ENCODE measurements at places on chromosomes 16 and 17.
A peak's percentile ranks its signal among the peaks of the same experiment; 100 is the strongest.

- no peak for DNase-seq
Measured at GRCh38 chr16:15865742-15866141, 8.9 kb upstream of the MYH11 start.

GRCh38 chr16:75250809-75251279, 580 bp downstream of the BCAR1 start:
- DNase-seq, result no peak

- no peak for DNase-seq
Measured at GRCh38 chr16:4087990-4088577, 28.2 kb downstream of the ADCY9 start.

DNA sequence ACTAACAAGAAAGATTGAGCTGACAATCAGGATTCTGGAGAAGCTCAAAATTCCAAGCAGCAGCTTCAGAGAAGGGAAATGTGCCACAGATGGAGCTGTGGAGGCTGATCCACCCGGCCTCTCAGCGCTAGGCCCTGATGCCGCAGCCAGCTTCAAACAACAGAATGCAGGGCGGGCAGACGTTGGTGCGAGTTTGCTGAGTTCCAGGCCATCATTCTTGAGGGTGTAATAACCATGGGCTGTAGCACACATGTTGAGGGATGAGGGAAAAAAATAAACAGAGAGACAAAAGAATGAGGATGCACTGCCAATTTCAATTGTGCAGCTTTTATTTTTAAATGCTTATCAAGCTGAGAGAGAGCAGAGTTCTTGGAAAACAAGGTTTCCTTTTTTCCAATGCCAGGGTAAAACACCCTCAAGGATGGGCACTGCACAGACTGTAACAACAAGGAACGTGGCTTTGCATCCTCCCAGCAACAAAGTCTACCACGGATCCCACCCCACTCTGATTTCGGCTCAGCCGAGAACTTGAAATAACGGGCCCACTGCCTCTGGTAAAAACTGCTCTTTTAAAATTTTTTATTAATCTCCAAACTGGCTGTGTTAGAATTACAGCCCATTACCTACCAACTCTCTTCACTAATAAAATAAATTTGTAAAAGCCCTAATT, 90.2 kb downstream of the SMG6 start:
- no peak for DNase-seq

- no peak for DNase-seq
Measured at GRCh38 chr16:27066668-27067537, at the start of gene C16orf82. Gene C16orf82, plus strand, starts transcription at chr16:27066927.

DNA sequence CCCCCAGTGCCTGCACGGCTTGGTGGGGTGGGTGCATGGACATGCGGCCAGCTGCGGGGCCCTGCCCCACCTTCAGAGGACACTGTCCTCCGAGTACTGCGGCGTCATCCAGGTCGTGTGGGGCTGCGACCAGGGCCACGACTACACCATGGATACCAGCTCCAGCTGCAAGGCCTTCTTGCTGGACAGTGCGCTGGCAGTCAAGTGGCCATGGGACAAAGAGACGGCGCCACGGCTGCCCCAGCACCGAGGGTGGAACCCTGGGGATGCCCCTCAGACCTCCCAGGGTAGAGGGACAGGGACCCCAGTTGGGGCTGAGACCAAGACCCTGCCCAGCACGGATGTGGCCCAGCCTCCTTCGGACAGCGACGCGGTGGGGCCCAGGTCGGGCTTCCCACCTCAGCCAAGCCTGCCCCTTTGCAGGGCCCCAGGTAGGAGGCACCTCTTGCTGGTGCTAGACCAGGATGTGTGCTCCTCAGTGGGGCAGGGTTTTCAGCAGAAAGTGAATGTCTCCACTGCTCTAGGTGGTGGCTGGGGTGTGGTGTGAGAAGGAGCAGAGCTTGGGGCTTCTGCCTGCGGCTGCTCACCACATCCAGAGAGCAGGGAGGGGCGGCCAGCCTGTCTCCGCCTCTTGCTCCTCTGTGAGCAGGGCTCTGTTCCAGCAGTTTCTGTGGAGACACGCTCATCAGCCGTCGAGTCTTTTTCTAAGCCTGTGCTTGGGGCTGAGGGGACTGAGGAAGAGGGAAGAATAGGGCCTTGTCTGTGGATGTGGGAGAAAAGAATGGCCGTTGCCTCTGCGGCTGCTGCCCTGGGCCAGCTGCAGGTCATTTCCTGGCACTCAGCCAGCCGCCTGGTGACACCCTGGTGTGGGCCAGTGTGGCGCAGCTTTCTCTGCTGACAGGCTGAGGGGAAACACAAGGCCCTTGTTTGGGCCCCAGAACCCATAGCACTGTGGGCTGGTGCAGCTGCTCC, 2.2 kb downstream of the ZNF276 start:
- DNase-seq, result no peak

GRCh38 chr17:44830359-44831288, 537 bp upstream of the GJC1 start:
- peak; percentile 8 for DNase-seq

GRCh38 chr17:1604831-1605528, 23.7 kb downstream of the SLC43A2 start:
- DNase-seq, result no peak

GRCh38 chr17:63626551-63627180, 4.4 kb downstream of the MAP3K3 start:
- DNase-seq, result no peak

DNA sequence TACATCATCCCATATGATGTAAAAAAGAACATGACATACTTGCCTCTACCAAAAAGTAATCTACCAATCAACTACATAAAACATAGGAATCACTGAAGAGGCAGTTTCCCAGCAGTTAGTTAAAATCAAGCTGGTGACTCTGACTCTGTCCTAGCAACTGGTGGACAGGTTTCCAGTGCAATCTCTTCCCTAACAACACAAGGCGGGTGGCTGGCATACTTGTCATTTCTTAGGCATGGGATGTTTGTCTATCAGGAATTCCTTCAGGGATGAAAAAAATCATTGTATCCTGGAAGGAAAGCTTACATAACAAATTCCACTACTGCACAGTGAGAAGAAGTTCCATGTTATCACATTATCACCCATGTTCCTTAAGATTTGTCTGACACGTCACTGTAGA, 50.9 kb downstream of the HELZ start:
- DNase-seq, result no peak

- no peak for DNase-seq
Measured at GRCh38 chr17:67602974-67603373, 114.8 kb upstream of the NOL11 start.

- no peak for DNase-seq
Measured at GRCh38 chr17:60598001-60598736, 1.8 kb upstream of the PPM1D start.

DNA sequence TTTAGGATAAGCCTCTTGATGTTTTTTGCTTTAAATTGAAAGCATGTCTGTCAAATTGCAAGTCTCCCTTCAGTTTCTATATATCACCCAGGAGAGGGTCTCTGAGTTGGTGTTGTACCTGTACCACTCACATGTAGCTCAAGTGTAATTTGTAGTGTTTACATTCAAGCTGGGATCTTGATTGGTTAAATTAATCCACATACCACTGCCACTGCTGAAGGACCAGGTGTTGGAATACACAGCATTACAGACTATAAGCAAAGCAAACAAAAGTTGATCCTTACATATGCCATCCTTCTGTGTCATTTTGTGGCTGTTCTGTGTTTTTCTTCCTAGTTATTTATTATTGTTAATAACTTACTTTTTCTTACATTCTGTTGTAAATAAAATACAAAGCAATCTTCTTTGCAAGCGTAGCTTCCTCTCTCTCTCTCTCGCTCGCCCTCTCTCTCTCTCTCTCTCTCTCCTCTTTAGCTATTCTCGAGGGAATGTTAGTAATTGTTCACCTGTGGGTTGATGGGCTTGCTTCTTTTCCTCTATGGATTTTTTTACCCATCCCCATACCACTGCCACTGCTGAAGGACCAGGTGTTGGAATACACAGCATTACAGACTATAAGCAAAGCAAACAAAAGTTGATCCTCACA, 20.8 kb upstream of the NOL11 start:
- no peak for DNase-seq

DNA sequence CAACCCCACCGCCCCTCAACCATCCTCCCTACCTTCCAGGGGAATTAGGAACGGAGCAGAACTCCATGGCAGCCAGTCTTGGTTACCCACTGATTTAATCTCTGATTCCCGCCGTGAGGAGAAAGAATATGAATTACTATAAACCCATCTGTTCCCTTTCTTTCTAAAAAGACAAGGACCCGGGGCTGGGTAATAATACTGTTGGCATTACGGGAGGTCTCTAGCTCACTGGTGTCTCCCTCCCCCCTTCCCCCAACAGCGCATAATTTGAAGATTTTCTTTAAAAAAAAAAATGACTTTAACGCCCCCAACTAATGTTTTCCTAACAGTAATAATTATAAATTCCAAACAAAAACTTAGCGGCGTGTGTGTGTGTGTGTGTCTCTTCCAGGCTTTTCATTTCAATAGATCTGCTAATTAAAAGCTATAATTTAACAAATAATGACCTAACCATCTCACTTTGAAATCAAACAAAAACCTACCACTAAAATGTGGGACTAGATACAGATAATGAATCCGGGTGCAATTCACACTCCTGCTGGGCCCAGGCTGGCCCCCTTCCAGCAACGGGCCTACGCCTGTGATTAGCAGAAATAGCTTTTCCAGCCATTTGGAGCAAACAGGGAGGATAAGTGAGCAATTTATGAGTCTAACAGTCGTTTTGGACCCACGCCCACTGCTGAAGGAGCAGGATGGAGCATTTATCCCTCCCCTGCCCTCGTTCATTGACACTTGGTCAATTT, 18.2 kb upstream of the BHLHA9 start:
- DNase-seq, result no peak

DNA sequence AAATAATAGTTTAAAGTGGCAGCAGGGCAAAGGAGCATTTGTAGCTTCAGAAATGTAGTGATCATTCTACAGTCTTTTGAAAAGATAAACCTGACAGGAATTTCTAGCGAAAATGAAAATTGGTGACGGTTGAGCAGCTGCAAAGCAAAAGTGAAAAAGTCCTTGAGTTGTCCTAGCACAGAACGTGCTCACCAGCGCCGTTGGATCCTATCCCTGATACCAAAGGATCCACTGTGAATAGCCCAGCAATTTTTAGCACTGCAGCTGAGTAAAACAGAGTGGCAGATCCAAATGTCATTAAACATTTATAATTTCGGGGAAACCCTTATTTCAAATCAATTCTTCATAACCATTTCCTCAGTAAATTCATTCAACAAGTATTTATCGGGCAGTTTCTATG, 453.8 kb upstream of the HSBP1 start:
- no peak for DNase-seq

DNA sequence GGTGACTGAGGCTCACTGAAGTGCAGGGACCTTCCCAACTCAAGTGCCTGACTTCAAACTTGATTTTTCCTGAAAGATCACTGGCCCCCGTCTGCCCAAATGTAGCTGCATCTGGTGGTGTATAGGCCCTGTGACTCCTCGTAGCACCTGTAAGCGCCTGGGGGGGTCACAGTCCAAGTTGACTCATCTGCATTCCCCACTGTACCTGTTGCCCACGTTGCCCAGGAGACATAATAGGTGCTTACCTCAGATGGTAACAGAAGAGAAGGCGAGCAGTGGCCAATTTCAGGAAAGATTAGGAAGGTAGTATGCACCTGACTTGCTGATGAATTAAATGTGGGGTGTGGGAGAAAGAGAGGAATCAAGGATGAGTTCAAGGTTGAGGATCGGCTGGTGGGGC, 44.1 kb upstream of the EMP2 start:
- no peak for DNase-seq

DNA sequence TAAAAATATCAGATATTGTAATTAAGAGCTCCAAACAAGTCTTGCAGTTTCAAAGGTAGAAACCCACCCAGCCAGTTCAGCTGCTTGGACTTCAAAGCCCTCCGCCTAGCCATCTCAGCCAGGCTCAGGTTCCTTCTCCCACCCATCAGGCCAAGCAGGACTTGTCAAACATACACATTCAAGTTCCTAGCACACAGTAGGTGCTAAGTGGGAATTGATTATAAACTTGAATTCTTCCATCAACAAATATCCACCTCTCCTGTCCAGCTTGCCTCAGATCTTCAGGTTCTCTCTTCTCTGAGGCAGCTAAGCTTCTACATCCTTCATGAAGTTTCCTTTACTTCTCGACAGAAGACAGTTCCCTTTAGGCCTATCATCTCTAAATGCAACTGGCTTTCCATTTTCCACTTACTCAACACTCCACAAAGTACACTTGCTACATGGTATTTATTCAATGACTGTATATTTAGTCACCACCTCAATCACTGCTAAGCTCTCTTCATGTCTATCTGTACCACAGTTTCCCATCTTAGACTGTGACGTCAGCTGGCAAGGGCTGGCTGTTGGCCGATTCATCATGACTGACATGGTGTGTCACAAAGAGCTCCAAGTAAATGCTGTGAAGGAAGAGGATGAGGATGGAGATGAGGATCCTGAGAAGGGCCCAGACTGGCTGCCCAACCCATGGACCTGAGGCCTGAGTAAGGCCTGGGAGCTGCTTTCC, 13.3 kb upstream of the COG7 start:
- no peak for DNase-seq

- DNase-seq, result no peak
Measured at GRCh38 chr17:34979650-34980352, 511 bp upstream of the LIG3 start.

- DNase-seq, result no peak
Measured at GRCh38 chr16:1915732-1916639, 2.2 kb downstream of the HS3ST6 start.

- no peak for DNase-seq
Measured at GRCh38 chr16:30920891-30921290, 2.5 kb upstream of the FBXL19 start.

- no peak for DNase-seq
Measured at GRCh38 chr17:80260069-80260535, 550 bp upstream of the RNF213 start.

GRCh38 chr17:61524319-61524718, 66.7 kb downstream of the NACA2 start:
- no peak for DNase-seq

DNA sequence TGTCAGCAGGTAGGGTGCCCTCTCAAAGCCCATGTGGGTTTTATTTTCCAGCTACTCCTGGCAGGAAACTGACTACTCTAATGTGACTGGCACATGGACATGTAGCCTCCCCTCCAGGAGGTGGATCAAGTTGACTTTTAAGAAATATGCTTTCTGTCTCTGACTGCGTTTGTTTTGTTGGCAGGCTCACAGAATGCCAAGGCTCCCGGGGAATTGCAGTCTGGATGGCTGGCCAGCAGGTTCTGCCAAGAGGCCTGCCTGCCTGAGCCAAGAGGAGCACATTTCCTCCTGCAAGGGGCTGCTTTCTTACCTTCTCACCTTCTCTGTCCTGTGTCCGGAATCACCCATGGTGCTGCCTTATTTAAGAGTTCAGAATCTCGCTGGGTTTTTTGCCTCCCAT, 217.3 kb upstream of the ERCC4 start:
- no peak for DNase-seq

DNA sequence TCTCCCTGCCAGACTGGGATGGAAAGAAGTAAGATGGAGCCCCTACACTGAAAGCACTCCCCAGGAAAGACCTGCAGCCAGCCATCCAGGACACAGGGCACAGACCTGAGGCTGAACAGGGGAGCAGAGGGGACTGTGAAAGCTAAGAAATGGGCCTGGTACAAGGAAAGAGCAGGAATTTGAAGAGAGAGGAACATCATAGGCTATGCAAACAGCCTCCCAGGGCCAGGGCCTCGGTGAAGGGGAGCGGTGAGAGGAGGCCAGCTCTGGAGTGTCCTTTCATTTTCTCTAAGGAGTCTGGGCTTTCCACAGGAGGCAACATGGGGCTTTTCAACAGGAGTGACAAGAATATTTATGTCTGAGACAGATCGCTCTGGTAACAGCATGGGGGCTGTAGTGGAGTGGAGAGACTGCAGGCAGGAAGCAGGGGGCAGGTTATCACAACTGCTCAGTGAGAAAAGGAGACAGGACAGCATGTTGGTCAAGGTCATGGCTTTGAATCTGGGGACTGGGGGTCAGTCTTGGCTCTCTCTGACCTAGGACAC, 50.1 kb downstream of the TOM1L2 start:
- no peak for DNase-seq

All from cerebellar nuclear complex (tissue), 1 donor.